Stimulated activated CD4-positive, alpha-beta T cell treated with anti-CD3 and anti-CD28 coated beads, Interleukin-1b, Interleukin-23, amount 100 ng/mL, for 48 hours (primary cell): ENCODE measurements at places on chromosomes 11 and 22.

DNA sequence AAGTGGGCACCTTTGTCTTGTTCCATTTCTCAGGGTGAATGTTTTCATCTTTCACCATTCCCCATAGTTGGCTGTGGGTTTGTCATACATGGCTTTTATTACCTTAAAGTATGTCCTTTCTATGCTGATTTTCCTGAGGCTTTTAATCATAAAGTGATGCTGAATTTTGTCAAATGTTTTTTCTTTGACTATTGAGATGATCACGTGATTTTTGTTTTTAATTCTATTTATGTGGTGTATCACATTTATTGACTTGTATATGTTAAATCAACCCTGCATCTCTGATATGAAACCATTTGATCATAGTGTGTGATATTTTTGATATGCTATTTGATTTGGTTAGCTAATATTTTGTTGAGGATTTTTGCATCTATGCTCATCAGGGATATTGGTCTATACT is 216.4 kb upstream of the FAT3 start:
- no peak for DNase-seq

DNA sequence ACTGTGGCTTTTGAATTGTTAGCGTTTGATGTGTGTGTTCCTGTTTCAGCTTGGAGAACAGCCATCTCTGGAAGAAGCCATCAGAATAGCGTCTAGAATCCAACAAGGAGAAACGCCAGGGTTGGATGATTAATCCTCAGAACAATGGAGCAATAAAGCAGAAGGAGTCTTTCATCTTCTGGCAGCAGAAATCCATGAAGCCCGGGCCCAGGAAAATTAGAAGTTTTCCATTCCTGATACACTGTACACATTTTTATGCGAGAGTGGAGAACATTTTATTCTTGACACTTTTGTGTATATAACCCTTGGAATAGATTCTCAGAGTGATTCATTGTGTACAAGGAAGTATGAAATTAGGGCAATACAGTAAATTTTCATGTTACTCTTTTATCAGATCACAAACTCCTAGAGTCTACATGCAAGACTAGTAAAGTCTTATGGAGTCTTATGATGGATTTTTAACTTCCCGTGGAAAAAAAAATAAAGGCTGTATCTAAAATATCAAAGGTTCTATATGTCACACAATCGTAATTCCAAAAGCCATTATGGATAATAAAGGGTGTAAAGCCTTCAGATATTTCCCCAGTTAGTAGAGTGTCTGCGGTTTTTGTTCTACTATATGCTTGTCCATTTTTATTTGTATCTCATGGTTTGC is 45.9 kb upstream of the WEE1 start:
- DNase-seq, result no peak

DNA sequence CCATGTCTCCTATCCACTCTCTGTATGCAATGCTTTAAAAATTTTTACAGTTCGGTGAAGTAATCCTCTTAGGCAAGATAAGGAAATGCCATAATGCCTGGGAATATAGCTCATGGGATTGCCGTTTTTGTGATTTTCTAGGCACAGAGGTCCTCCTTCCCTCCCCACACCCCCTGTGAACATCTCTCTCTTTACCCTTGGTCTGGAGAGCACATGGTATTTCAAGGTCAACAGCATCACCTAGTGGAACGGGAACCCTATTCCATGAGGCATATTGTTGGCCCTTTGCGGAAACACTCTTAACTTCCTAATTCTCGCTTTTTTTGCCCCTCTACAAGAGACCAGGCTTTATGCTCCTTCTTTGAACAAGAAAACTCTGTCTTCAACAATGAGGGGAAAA is 8.8 kb downstream of the NXPE4 start:
- no peak for DNase-seq

DNA sequence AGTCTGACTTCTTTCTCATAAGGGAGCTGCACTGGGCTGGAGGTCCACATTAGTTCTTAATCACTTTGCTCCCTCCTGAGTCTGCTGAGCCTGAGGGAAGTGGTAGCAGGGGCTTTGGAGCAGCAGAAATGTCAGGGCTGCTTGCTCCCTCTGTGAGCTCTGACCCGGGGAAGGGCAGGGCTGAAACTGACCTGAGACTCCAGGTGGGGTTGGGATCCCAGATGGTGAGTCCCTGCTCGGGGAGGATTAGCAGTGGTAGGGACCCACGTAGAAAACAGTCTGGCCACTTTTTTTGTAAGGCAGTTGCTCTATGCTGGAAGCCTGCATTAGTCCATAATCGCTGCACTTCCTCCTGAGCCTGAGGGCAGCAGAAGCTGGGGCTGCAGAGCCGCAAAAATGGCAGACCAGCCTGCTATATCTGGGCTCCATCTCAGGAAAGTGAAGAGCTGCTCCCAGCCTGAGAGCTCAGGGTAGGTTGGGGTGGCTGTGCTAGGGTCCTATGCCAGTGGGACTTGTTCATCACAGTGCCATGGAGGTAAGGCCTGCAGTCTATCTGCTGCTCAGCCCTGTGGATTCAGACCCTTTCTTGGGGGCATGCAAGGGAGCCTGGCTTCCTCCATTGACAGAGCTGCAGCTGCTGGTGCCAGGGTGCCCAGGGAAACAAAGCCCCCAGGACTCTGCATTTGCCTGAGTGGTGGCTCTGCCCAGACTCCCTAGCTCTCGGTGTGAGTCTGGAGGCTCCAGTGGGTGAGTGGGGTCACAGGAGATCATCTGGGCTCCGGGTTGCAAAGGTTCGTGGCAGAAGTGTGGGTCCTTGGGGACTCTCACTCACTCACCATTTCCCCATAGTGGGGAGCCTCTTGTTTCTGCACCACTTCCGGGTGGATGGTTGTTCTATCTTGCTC is 854.3 kb downstream of the LUZP2 start:
- no peak for DNase-seq

DNA sequence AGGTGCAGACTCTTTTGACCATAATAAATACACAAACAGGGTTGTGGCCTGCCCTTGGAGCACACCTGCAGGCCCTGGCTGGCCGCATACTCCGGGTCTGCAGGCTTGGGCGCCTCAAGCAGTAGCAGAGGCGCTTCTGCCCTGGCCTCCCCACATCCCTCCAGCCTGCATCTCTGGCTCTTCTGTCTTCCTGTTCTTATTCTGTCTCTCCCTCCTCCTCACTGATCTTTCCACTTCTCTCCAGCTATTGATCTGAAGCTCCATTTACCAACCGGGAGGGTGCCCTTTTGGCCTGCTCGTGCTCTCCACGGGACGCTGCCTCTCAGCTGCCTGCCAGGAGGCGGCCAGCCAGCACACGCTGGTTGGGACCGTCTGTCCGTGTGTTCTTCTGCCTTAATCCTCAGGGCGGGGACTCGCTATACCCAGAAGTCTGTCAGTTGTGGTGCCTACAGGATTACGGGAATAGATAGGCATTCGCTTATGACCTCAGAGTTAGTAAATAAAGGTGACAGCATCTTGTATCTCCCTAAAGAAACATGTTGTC is 5.2 kb downstream of the UPB1 start:
- no peak for DNase-seq

DNA sequence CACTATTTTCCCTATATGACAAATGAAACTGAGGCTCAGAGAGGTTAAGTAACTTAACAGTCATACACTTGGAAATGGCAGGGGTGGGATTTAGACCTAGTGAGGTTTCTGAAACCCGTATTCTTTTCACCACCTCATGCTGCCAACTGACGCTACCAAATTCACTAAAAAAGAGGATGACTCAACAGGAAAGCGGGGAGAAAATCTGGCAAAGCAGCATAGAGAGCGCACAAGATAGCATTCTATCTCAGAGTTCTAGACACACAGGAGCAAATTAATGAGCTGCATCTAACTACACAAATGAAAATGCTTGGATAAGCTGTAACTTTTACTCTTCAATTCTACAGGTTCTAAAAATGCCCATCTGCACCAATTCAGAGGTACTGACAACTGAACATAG is 136.4 kb downstream of the RBFOX2 start:
- DNase-seq, result no peak

DNA sequence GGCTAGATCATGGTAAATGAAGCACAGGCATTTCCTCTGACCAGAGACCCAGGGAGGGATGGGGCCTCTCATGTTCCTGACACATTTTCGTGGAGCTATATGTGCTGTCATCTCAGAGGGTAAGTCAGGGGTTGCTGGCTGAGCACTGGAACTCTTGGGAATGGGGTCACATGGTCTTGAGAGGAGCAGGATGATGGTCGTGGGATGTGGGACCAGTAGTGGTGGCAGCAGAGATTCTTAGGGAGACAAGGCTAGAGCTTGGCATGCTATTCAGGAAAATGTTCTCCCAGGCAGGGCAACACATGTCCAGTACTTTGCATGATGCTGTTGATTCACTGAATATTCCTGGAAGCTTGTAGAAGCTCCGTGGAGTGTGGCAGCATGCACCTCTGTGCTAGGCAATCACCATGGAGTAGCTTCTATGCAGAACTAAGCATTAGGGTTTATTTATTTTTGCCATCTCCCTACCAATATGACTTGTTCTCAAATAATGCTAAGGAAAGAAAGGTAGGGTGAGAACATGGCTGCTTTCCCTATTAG is 31.4 kb upstream of the TTC12 start:
- DNase-seq, result no peak

- no peak for DNase-seq
Measured at GRCh38 chr11:13286279-13286821, 8.8 kb downstream of the BMAL1 start.

- no peak for DNase-seq
Measured at GRCh38 chr22:24011735-24012068, 598 bp downstream of the CABIN1 start.

DNA sequence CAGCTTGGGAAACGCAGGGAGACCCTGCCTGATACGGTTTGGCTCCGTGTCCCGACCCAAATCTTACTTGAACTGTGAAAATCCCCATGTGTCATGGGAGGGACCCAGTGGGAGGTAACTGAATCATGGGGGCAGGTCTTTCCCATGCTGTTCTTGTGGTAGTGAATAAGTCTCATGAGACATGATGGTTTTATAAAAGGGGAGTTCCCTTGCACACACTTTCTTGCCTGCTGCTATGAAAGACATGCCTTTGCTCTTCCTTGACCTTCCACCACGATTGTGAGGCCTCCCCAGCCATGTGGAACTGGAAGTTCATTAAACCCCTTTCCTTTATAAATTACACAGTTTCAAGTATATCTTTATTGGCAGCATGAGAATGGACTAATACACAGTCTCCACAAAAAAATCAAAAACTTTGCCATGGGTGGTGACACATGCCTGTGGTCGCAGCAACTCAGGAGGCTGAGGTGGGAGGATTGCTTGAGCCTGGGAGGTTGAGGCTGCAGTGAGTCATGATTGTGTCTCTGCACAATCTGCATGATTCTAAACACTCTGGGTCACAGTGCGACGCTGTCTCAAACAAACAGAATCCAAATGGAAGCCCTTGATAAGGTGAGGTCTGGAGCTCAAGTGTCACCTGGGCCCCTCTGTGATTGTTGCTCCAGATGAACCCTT is 34.9 kb downstream of the SYN3 start:
- peak; percentile 66 for DNase-seq

DNA sequence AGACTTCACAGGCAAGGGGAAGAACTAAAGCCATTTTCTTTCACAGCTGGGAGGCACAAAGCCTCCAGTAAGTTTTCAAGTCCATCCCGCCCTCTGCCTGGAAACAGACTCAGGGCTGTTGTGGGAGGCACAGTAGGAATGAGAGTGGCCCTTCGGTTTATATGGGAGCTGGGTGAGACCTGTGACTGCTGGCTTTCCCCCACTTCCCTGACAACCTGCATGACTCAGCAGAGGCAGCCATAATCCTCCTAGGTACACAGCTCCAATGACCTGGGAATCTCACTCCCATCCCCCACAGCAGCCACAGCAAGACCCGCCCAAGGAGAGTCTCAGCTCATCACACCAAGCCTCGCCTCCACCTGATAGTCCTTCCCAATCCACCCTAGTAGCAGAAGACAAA is 12.1 kb upstream of the TMEM45B start:
- no peak for DNase-seq

DNA sequence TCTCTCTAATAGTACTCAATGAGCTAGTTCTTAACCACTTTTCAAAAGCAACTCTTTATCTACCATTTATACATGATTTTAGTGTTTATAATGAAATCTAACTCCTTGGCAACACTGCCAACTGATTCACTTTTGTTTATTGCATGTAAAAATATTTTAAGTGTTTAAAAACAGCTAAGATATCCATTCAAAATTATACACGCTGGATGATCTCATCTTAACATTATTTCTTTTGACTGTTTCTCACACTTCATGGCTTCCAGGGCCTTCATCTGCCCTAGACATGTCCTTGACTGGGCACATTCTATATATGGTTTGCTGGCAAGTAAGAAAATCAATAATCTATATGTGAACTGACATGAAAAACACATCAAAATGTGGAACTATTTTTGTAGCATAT is 414.6 kb upstream of the LUZP2 start:
- DNase-seq, result no peak

GRCh38 chr11:76339221-76339620 is 41.7 kb downstream of the THAP12 start:
- DNase-seq, result no peak

- no peak for DNase-seq
Measured at GRCh38 chr11:103528596-103528995, 419.4 kb downstream of the DYNC2H1 start.

DNA sequence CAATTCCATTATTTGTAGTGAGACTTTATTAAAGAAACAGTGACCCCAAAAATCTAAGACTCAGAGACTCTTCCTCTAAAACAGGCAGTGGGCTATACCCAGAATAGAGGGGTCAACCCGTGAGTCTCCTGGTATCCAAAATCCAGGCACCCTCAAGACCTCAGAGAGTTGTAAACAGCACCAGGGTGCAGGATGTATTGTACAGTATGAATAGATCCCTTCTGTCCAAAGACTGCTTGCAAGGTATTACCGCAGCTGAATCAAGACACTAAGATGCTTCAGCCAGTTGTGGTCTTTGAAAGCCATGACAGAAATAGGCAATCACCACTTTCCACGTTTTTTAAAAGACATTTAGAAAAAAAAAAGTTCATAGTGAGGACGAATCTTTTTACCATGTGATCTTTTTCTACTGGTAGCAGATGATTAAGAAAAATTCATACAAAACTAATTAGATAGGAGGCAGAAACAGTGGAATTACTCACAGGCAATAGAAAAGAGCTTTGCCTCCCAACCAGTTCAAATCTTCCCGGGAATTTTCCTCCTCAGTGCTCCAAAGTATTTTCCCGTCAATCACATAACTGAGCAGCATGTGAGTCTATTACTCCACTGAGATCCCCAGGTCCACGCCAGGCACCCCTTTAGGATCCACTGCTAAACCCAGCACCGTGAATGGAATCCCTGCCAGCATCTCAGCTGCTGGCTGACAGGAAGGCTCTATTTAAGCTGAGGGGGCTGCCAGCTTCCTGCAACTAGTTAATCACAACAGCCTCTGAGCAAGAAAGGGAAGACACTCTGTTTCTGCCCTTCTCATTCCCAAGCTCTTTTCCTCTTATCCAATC is 113.1 kb downstream of the ETS1 start:
- no peak for DNase-seq

GRCh38 chr22:45602004-45602733 is 69.5 kb upstream of the ATXN10 start:
- DNase-seq, result no peak

GRCh38 chr11:86219311-86220193 is 25.0 kb upstream of the EED start:
- no peak for DNase-seq

- DNase-seq, result no peak
Measured at GRCh38 chr11:78381865-78382264, 35.8 kb downstream of the GAB2 start.
